Cortex of kidney (tissue), 1 donor: ENCODE measurements at places on chromosomes 1 and 21.

- DNase-seq, result no peak
These were observed 13.5 kb upstream of the MYOM3 start for GRCh38 chr1:24125456-24125855.

DNA sequence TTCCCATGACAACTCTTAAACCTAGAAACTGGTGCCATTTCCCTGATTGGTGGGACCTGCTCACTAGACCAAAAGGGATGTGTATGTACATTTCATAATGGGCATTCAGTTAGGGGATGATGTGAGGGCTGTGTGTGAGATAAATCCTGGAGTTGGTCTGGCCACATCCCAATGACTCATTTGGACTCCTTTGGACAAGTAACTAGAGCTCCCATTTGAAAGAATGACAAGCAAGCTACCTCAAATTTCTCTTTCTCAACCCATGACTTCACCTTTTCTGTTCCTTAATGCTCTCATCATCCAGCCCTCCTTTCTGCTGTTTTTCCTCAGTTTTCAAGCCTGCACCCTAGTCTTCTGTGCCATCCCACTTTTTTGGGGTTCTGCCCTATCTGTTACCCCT lies 27.9 kb downstream of the EBNA1BP2 start:
- no peak for DNase-seq

GRCh38 chr1:198258491-198258890 lies 101.7 kb downstream of the NEK7 start:
- no peak for DNase-seq

DNA sequence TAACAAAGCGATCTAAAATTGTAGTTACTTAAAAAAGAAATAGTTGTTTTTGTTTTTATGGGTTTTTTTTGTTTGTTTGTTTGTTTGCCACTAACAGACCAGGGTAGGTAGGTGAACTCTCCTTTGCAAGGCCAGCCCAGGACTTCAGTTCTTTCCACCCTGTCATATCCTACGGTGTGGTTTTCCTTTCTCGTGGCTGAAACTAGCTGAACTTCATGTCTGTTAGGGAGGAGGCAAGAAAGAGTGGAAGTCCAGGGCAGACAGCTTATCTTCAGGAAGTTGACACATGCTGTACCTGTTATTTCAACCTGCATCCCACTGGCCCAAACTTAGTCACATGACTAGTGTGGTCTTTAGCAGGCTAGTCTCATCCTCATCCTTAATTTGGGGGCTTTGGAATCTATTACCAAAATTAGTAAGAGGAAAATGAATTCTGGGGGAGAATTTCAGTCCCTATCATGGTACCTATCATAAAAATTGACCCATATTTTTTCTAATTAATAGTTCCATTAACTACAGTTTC lies 62.9 kb upstream of the LRRC7 start:
- no peak for DNase-seq

DNA sequence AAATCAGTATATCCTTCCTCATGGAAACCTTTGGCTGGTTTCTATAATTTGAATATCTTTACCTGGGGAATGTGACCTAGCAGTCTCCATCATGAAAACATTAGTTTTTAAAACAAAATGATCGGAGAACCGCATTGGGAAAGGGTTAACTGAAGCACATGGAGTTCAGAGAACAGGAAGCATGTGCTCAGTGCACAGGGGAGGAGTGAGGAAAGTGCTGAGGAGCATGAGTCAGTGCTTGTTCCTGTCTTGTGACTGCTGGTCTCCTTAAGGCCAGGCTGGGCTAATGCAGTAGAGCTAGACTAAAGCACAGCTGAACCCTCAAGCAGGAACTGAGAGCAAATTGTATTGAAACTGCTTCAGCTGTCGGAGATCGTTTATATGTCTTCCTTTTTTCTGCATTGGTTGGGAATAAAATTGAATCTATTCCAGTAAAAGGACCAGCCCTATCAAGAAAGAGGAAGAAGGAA lies 5.8 kb downstream of the IFI16 start:
- DNase-seq, result no peak

DNA sequence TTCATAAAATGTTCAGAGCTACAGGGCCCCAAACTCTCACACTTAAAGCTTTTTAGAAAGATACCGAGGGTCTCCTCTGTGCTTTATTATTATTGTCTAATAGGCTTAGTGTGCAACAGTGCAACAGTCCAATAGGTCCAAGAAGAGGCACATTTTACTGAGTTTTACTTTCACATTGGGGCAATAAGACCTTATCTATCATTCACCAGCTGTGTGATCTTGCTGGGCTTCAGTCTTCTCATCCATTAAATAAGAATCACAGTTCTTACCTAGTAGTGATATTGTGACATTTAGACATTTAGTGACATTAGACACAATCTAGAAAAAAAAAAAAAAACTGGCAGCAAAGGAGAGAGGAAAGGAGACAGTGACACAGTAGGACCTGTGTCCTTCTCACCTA lies 175.8 kb upstream of the NFIA start:
- DNase-seq, result no peak

DNA sequence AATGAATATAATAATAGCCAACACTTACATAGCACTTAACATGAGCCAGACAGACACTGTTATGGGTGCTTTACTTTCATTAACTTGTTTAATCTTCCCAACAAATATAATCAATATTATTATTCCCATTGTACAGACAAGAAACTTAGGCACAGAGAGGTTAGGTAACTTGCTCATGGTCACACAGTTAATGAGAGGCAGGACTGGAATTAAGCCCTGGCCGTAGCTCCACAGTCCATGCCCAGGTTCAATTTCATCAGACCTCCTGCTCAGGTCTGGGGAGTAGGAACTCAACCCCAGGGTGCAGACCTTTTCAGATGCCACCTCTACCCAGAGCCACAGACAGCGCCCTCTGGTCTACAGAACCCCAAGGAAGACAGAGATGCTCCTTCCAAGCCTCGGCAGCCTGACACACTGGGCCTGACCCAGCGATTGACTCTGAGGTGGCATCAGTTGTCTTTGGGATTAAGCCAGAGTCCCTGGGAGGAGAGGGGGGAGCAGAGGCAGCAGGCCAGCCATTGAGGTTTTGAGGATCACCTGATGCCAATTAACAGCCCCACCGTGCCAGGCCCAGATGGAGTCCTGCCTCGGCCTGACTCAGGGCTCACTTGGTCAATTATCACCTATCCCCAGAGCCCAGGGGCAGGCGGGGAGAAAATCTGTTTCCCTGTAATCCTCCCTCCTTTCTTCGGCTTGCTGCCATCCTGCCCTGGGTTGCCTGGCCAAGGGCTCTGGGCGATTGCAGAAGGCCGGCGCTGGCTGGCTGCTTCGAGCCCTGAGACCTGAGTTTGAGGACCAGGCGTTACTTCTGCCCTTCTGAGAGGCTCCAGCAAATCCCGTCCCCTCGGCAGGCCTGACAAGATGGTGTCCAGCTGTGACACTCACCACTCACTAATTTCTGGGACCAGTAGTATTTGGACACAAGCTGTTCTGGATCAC lies 116.7 kb downstream of the LACTBL1 start:
- no peak for DNase-seq

- no peak for DNase-seq
These were observed 190.3 kb downstream of the C1orf94 start for GRCh38 chr1:34366875-34367624.

- DNase-seq, result no peak
These were observed 41.2 kb upstream of the RAB4A start for GRCh38 chr1:229229721-229230139.

- no peak for DNase-seq
These were observed 45.4 kb downstream of the AGPAT3 start for GRCh38 chr21:43910460-43910859.

DNA sequence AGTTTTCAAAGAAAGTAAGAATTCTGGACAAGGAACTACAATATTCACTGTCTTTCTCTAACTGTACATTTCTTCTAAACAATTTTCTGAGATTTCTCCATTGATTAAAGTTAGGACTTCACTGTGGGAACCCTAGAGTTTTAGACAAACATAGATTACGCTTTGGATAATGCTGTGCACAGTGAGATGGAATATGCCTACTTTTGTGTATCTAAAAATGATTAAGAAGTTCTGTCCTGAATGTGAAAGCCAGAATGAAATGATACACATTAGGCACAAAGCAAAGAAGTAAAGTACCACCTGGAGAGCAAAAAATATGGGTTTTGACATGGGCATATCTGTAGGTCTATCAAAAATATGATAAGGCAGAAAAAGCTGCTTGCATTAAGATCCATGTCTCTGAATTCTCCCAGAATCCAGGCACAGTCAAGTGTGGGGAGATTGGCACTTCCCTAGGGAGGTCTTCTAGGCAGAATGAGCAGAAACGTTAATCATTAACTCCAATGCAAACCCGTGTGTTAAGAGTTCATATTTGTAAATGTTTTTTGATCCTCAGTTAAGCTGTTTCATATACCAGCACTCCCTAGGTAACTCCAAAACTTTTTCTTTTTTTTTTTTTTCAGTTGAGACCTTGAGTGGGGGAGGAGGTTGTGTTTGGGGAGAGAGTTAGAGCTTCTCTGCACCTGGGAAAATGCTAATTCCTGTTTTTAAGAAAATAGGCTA lies 467.1 kb downstream of the LMO4 start:
- DNase-seq, result no peak

GRCh38 chr21:35338281-35338680 lies 289.2 kb upstream of the RUNX1 start:
- DNase-seq, result no peak

- no peak for DNase-seq
These were observed 106.9 kb downstream of the KCND3 start for GRCh38 chr1:111882559-111882958.

DNA sequence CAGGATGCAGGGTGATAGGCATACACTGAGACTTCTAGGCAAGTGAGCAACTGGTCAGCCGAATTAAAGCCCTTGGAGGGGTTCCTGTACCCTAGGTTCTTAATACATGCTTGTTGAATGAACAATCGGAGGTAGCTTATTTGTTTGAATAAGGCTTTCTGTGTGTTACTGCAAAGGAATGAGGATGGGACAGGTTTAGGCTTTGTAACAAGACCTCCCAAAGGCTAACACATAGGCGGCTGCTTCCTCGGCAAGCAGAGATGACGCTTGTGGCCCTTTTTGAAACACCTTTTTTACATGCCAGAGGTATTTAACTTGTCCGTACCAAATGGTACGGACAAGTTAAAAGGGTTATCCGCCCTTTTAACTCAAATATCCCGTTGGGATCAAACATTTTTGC lies 511.6 kb downstream of the KIF26B start:
- no peak for DNase-seq

DNA sequence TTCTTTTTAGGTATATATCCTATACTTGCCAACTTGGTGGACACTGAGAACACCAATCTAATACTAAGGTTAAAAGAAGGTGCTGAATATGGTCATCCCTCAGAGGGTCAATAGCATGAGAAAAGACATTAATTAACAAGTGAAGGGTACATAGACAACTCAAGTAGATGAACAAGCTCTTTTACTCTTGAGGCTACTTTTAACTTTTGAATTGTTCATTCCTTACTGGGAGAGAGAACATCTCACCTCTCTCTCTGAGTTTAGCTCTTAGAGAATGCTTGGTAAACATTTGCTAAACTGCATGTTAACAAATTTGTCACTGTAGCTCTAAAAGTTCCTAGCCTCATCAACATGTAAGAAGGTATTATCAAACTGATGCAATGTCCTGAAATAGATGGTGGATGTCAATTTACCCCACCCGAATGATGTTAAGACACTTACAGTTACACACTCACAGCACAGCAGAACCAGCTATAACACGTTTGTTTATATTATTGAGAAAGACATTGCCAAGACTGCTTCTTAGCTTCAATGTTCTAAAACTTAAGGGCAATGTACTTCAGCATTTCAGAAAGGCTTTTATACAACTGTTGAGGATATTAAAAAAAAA lies 35.9 kb downstream of the HEATR1 start:
- DNase-seq, result no peak

GRCh38 chr21:45021428-45022347 lies 52.7 kb upstream of the ADARB1 start:
- no peak for DNase-seq

DNA sequence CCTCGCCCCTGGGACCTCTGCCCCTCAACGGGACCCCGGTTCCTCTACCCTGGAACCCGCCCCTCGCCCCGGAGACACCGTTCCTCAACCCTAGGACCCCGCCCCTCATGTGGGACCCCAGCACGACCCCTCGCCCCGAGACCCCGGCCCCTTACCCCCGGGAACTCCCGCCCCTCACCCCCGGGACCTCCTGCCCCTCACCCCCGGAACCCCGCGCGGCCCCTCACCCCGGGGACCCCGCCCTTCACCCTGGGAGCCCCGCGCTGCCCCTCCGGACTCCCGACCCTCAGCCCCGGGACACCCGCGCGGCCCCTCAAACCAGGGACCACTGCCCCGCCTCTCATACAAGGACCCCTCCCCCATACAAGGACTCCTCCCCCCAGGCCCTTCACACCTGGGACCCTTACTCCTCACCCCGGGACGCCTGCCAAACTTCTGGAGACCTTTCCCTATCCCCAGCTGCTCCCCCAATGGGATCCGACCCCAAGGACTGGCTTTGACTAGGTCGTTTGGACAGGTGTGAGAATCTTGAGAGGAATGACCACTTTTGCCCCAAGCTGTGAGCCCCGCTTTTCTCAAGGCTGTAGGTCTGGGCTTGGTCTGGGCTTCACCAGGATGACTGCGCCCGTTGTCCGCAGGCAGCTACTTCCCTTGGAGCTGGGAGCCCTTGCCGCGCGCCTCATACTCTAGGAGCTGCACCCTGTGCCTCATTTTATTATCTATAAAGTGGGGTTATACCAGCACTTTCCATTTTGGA lies 843 bp downstream of the DIP2A start:
- no peak for DNase-seq

DNA sequence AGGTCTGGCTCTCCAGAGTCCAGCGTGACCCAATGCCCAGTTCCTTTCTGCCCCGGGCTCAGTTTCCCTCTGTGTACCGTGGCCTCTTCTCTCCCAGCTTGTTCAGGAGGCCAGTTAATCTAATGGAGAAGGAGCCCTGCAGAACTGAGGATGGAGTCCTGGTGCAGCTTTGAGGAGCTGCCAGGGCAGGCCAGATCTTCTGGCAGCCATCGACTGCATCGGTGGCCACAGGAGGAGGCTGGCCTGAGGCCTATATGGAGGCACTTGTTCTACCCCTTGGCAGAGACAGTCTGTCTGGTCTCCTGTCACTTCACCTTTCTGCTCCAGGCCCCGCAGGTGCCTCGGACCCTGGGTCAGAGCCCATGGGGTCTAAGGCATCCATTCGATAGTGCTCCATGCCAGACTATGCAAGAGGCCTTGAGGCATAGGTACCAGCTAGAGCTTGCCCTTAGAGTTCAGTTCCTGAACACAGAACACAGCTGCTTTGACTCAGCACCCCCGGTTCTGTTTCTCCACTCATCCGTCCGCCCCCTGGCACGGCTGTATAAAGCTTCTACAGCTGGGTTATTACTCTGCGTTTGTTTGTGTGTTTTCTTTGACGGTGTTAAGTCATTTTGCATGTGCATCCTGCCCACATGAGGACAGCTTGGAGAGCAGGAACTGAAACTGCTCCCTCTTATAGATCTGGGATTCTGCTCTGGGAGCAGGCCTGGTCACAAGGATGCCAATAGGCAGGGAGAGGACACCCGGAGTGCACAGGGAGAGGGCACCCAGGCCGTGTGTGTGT lies 18.5 kb upstream of the LRRN2 start:
- no peak for DNase-seq

GRCh38 chr1:63847308-63847910 lies 73.6 kb downstream of the ROR1 start:
- DNase-seq, result no peak
